Activated CD4-positive, alpha-beta T cell treated with anti-CD3 and anti-CD28 coated beads, Interleukin-2, amount 10 ng/mL, durations not matched to agents 24 days and 14 days (primary cell): ENCODE measurements at places on chromosomes 1 and 21. TPM values are rescaled to one million over a fixed set of nuclear protein-coding genes. Genes with fewer than 3 reads are reported as not detected.

Gene PRKAA2
- total RNA-seq: not detected in 2 replicates

DNA sequence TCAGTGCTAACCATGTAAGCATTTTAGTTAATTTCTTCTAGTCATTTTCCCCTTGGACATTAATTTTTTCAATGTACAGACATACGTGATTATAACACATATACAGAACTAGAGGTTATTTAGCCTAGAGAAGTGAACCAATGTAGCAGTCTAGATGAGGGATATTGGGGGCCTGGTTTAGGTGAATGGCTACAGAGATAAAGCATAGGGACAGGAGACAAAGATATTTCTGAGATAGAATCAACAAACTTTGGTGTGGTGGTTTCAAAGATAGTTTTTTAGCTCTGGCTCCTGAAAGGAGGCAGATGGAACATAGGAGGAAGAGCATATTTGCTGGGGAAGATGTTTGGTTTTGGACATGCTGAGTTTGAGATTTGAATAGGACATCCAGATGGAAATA is 23.0 kb downstream of the RLF start:
- no peak for DNase-seq

DNA sequence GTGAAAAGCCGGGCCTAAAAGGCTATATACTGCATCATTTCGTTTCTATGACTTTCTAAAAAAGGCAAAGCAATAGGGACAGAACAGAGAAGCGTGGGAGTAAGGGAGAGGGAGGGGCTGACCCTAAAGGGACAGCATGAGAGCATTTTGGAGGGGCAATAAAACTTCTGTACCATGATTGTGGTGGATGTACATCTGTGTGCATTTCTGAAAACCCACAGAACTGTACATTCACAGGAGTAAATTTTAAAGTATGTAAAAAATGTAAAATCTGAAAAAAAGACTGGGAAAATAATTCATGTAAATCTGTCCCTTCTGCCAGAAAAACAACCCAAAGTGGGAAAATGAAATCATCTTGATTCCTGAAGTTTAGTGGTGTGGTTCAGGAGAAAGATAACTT is 235.4 kb downstream of the CENPF start:
- no peak for DNase-seq

GRCh38 chr1:153515504-153516394 is 20.0 kb downstream of the S100A6 start:
- no peak for DNase-seq
